HT1080 (cell line): ENCODE measurements at places on chromosomes 6 and 20.

DNA sequence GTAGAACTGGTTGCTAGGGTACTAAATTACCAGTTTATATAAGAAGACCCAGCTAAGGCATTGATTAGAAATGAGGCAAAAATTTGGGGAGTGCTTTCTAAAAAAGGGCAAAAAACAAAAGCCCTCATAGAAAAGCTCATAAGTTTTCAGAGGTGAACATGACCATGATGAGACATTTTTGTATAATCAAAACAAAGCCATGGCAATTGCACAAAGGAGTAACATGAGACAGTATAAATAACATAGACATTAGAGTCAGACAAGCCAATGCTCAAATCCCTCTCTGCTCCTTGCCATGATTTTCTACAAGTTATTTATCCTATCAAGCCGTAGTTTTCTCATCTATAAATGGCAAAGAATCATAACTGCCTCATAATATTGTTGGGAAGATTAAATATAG, 112.2 kb upstream of the ADTRP start:
- no peak for DNase-seq

GRCh38 chr6:118042855-118043254, 135.8 kb downstream of the SLC35F1 start:
- DNase-seq, result no peak

DNA sequence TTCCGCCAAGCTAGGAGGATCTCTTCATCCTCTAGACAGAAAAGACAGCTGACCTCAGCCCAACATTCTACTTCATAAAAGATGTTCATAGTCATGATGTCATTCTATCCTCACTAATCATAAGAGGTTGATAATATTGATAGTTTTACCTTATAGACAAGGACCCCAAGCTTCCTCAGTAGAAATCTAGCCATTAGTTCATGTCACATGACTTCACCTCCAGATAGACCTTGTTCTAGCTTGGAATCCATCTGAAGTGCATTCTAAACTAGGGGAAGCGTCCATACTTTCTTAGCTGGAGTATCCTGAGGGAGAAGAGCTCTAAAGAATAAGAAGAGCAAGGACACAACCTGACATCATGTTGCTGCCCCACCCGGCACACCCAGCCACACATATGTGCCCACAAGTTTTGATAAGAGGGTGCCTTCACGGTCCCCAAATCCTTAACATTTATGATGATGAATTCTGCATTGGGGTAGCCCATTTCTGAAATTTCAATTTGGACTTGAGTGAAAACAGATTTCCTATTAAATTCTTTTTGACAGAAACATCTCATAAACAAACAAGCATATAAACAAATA, 292.5 kb upstream of the STXBP5 start:
- no peak for DNase-seq

DNA sequence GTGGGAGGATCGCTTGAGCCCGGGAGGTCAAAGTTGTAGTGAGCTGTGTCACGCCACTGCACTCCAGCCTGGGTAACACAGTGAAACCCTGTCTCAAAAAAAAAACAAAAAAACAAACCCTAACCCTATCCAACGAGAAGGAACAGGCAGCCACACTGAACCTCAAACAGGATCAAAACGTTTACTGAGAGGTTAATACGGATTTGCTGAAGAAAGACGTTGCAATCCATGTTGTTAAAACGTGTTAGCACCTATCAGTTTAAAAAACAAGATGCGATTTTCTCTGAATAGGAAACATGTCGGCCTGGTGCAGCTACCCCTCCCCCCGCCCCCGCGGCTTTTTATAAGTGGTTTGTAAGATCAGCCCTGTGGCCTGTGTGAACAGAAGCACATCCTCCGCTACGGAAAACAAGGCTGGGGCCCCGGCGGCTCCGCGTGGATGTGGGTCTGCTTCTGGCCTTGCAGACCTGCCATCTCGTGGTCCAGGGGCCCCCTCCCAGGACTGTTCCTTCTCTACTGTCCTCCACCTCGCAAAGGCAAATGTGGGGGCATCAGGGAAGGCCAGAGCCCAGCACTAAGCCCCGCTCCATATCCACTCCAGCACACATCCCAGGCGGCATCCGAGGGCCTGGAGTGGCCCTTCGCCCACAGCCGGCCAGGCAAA, 11.4 kb downstream of the SLC2A4RG start:
- DNase-seq, result no peak
